ENCODE measurements at places on chromosomes 1 and 21. TPM values are rescaled to one million over a fixed set of nuclear protein-coding genes. Genes with fewer than 3 reads are reported as not detected.

The SLC44A3 gene
- total RNA-seq, result 9.2 TPM

The PLA2G4A gene
- 10.1 TPM for total RNA-seq

The PTPRF gene
- 464 TPM for total RNA-seq

The PGLYRP4 gene
- not detected for total RNA-seq

The BMP8B gene
- 0.31 TPM for total RNA-seq

The NGF gene
- 4.2 TPM for total RNA-seq

The CD52 gene
- 1.1 TPM for total RNA-seq

The FASLG gene
- not detected for total RNA-seq

The DIPK1A gene
- total RNA-seq, result 11.8 TPM

The YIPF1 gene
- total RNA-seq, result 30.2 TPM

The RIMKLA gene
- total RNA-seq, result 0.31 TPM
